ENCODE measurements at places on chromosomes 1 and 21.

GRCh38 chr1:5818755-5819154 is 173.5 kb downstream of the NPHP4 start:
- no peak overlapping the region for H3K27ac ChIP-seq
- no peaks in the 10 kb centered on the region for H3K27me3 ChIP-seq
- no peak for DNase-seq
- no peak overlapping the region for H3K4me3 ChIP-seq
- H3K36me3 ChIP-seq, result no peaks in the 10 kb centered on the region
- no peaks in the 10 kb centered on the region for H3K4me1 ChIP-seq

DNA sequence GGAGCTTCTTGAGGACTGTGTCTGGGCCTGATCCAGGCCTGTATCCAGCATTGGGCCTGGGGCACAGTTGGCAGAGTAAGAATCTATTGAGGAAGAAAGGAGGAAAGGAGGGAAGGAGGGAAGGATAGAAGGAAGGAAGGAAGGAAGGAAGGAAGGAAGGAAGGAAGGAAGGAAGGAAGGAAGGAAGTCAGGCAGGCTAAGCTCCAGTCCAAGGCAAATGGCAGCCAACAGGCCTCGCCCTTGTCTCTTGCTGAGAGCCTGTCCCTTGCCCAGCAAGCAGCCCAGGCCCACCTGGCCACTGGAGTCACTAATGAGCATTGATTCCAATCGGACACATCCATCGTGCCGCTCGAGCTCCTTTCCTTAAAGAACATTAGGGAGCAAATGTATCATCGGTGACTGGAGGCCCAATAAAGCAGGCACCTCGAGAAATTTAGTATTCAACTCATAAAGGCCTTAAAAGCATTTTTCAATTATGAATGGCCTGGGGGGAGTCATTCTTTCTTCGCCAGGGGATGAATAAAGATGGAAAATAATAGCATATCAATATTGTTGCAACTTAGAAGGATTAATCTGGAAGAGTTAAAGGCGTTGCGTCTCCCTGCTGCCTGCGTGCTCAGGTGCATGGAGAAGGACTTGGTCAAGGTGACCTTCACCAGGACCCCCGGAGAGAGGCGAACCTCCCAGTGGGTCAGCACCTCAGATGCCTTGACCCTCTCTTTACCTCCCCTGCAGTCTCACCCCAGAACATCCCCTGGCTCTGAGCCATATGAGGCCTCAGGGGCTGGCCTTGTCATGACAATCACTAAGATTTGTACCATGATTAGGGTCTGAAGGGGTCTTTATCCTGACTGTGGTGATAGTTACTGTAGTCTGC is 144.5 kb upstream of the RUNX3 start:
- H3K27me3 ChIP-seq, result no peaks in the 10 kb centered on the region
- no peak overlapping the region for H3K27ac ChIP-seq
- H3K4me1 ChIP-seq, result no peaks in the 10 kb centered on the region
- no peak for DNase-seq

GRCh38 chr1:171913385-171913784 is 72.1 kb downstream of the DNM3 start:
- H3K4me3 ChIP-seq, result no peak overlapping the region
- no peaks in the 10 kb centered on the region for H3K27me3 ChIP-seq
- H3K27ac ChIP-seq, result no peak overlapping the region
- H3K36me3 ChIP-seq, result no peaks in the 10 kb centered on the region
- H3K4me1 ChIP-seq, result peaks cover 8% of the 10 kb centered on the region

GRCh38 chr1:109777980-109778625 is 14.4 kb upstream of the EPS8L3 start:
- H3K4me3 ChIP-seq, result no peak overlapping the region
- no peak overlapping the region for H3K27ac ChIP-seq
- DNase-seq, result no peak

- H3K27me3 ChIP-seq, result no peaks in the 10 kb centered on the region
- H3K4me3 ChIP-seq, result peak overlapping the region; percentile 84
- H3K27ac ChIP-seq, result peak overlapping the region; percentile 92
- H3K4me1 ChIP-seq, result peaks cover 13% of the 10 kb centered on the region
- H3K36me3 ChIP-seq, result no peaks in the 10 kb centered on the region
Measured at GRCh38 chr1:46302641-46303037, 777 bp downstream of the LRRC41 start.

GRCh38 chr21:30463713-30464112 is 16.5 kb downstream of the KRTAP19-1 start:
- no peak overlapping the region for H3K27ac ChIP-seq
- no peaks in the 10 kb centered on the region for H3K27me3 ChIP-seq
- DNase-seq, result no peak
- H3K4me3 ChIP-seq, result no peak overlapping the region
- H3K36me3 ChIP-seq, result no peaks in the 10 kb centered on the region

DNA sequence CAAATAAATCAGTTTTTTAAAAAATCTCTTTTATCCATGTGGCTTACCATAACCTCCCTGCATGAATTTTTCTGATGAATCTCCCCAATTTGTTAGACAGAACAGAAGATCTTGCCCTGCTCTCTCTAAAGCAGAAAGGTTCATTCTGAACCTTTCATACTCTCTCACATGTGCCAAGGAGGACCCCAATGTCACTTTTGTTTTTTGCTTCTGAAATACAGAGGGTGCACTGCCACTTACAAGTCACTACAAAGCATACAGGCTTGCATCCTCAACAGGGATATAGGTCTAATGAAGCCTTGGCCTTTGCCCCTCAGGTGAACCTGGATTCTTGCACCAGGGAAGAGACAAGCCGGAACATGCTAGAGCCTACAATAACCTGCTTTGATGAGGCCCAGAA is 4.8 kb downstream of the RGS4 start:
- no peak overlapping the region for H3K4me3 ChIP-seq
- no peak for DNase-seq
- H3K27ac ChIP-seq, result no peak overlapping the region
- H3K36me3 ChIP-seq, result no peaks in the 10 kb centered on the region

DNA sequence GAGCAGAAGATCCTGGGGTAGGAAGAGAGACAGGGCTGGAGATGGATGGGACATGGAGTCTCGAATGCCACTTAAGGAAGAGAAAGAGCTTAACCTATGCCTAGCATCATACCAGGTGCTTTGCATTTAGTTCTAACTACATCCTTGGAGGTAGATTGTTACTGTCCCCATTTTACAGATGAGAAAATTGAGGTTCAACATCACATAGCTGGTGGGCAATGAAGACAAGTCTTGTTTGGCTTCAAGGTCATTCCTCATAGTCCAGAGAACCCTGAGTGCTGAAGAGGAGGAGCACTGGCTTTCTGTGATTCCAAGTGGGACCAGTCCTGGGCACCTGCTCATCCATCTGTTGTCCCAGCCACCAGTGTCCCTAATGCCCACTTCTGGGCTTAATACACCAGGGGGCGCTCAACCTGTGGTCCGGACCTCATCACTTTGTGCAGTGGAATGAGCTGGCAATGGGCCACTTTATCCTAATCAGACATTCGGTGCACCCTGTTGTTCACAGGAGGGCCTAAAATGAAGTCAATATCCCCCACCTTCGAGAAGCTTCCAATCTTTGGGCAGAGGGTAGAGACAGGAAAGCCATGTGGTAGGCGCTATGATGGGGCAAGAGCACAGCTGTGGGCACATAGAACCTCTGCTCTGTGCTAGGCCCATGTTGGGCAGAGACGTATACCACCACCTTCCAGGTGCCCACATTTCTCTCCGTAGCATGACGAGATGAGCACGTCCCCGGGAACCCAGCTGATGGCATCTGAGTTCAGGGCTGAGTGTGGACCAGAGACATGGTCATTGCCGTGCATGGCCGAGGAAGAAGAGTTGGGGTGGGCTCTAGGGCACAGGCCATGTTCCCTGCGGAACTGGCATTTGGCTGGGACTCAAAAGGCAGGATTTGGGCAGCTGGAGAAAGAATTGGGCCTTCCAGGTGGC is 9.2 kb downstream of the RPS6KA1 start:
- H3K4me3 ChIP-seq, result no peak overlapping the region
- H3K27ac ChIP-seq, result no peak overlapping the region
- peak; percentile 75 for DNase-seq
- no peaks in the 10 kb centered on the region for H3K36me3 ChIP-seq
- H3K4me1 ChIP-seq, result no peaks in the 10 kb centered on the region

GRCh38 chr1:15739745-15740144 is 2.6 kb upstream of the TMEM82 start:
- H3K36me3 ChIP-seq, result no peaks in the 10 kb centered on the region
- H3K4me1 ChIP-seq, result peaks cover 27% of the 10 kb centered on the region
- H3K4me3 ChIP-seq, result no peak overlapping the region

- no peaks in the 10 kb centered on the region for H3K4me1 ChIP-seq
- H3K27ac ChIP-seq, result no peak overlapping the region
- no peaks in the 10 kb centered on the region for H3K36me3 ChIP-seq
- H3K27me3 ChIP-seq, result no peaks in the 10 kb centered on the region
- H3K4me3 ChIP-seq, result no peak overlapping the region
- DNase-seq, result no peak
Measured at GRCh38 chr1:162765788-162766187, 24.7 kb upstream of the HSD17B7 start.

DNA sequence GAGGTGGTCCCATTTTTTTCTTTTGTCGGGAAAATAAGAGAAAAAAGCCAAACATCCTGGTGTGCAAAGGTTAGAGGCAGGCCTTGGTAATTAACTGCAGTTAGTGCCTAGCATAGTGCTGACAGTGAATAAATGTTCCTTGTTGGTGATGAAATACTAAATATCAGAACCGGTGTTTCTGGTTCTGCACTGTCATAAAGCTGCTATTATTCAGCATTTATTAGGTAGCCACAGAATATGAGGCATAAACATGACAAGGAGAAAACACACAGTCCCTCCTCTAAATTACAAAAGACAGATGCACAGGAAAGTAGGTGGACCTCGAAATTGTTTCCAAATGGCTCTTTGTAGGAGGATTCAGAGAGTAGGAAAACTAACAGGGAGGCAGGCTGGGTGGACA is 122.0 kb upstream of the ADGRL2 start:
- no peaks in the 10 kb centered on the region for H3K36me3 ChIP-seq
- no peaks in the 10 kb centered on the region for H3K27me3 ChIP-seq
- H3K4me1 ChIP-seq, result peaks cover 23% of the 10 kb centered on the region

GRCh38 chr1:34918386-34918976 is 11.0 kb downstream of the DLGAP3 start:
- H3K4me1 ChIP-seq, result peaks cover 15% of the 10 kb centered on the region
- no peak overlapping the region for H3K4me3 ChIP-seq
- no peaks in the 10 kb centered on the region for H3K36me3 ChIP-seq
- peak; percentile 47 for DNase-seq

DNA sequence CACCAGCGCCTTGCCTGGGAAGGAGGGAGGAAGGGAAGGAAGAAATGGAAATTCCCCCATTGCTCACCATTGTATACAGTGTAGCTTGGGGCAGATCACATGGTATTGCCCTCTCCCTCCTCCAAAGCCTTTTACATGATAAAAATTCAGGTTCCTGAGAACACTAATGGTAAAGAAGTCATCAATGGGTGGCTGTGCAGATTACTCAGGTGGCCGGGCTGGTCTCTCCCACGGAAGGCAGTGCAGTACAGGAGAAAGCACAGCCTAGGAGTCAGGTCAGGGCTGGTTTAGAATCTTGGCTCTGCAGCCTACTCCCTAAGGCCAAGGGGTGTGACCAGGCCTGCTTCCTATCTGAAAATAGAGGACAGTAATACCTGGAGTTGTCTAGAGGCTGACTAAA is 107.9 kb downstream of the SUSD4 start:
- H3K36me3 ChIP-seq, result no peaks in the 10 kb centered on the region
- DNase-seq, result no peak
- H3K27me3 ChIP-seq, result no peaks in the 10 kb centered on the region

DNA sequence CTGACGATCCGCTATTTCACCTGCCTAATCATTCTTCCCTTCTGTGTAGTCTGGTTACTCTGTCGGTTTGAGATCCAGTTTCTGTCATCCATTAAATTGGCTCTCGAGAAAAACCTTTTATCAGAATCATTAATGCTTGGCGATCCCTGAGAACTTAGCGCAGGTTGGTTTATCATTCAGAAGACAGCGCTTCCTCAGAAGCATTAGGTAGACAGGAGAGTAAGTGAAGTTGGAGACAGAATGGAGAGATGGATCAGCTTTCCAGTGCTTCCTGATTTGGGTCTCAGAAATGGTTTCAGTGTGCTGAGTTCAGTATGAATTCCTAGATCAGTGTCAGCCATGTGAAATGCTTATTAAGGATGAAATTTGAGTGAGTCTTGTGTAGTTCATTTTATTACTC is 1.3 kb downstream of the USP1 start:
- no peak overlapping the region for H3K27ac ChIP-seq
- H3K4me1 ChIP-seq, result no peaks in the 10 kb centered on the region
- H3K4me3 ChIP-seq, result peak overlapping the region; percentile 82
- DNase-seq, result no peak

Data from H1 (cell line).